PC-3 (cell line): ENCODE measurements at places on chromosomes 6 and 20. TPM values are rescaled to one million over a fixed set of nuclear protein-coding genes. Genes with fewer than 3 reads are reported as not detected.

SEMG1 gene
- not detected in 2 replicates for total RNA-seq

DNA sequence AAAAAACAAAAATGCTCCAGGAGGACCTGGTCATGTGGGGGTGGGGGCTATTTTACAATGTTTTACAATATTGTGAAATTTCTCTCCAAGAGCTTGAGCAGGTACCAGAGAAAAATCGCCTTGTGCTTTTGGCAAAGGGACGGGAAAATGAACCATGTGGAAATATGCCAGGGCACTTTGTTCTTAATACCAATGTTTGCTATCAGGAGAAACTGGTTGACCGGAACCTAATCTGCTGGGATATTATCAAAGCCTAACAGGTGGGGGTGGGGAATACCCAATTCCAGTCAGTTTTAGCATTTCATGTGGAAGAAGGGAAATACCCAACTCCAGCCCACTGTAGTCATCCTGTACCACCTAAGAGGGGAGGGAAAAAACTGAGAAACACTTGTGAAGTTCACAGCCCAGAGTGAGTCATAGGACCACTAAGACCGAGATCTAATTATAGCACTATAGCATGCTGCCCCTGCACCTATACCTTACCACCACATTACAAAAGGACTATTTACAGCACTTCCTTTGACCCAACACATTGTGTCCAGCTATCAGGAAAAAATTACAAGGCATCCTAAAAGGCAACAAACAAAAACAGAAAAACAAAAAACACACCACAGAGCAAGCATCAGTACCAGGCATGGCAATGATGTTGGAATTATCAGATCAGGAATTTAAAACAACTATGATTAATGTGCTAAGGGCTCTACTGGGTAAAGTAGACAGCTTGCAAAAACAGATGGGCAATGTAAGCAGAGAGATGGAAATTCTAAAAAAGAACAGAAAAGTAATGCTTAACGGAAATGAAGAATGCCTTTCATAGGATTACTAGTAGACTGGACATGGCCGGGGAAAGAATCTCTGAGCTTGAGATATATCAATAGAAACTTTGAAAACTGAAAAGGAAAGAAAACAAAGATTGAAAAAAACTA lies 84.1 kb upstream of the POPDC3 start:
- no peak for DNase-seq

GRCh38 chr6:123193298-123193697 lies 197.3 kb downstream of the CLVS2 start:
- no peak for DNase-seq

DNA sequence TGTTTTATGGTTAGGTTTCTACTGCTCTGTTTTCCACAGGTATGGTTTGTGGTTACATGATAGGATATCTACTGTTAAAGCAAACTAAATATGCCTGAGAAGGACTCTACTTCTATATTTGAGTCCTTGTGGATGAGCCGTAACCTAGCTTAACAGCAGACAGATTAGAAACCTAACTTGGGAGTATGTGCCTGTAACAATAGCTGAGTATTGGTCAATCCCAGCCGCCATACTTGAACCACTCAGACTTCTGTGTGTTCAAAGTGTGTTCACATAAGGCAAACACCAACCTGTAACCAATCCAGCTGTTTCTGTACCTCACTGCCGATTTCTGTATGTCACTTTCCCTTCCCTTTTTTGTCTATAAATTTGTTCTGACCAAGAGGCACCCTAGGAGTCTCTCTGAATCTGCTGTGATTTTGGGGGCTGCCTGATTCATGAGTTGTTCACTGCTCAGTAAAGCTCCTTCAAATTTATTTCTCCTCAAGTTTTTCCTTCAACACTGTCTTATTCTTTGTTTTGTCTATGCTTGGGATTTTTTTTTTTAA lies 37.1 kb downstream of the PHF3 start:
- no peak for DNase-seq

GRCh38 chr20:37463726-37464494 lies 57.1 kb upstream of the NNAT start:
- no peak for DNase-seq

GRCh38 chr6:150668900-150669302 lies 69.2 kb downstream of the PLEKHG1 start:
- no peak for DNase-seq
